ENCODE measurements at places on chromosomes 11 and 22.

GRCh38 chr11:103486604-103487003 lies 377.4 kb downstream of the DYNC2H1 start:
- no peak for DNase-seq

DNA sequence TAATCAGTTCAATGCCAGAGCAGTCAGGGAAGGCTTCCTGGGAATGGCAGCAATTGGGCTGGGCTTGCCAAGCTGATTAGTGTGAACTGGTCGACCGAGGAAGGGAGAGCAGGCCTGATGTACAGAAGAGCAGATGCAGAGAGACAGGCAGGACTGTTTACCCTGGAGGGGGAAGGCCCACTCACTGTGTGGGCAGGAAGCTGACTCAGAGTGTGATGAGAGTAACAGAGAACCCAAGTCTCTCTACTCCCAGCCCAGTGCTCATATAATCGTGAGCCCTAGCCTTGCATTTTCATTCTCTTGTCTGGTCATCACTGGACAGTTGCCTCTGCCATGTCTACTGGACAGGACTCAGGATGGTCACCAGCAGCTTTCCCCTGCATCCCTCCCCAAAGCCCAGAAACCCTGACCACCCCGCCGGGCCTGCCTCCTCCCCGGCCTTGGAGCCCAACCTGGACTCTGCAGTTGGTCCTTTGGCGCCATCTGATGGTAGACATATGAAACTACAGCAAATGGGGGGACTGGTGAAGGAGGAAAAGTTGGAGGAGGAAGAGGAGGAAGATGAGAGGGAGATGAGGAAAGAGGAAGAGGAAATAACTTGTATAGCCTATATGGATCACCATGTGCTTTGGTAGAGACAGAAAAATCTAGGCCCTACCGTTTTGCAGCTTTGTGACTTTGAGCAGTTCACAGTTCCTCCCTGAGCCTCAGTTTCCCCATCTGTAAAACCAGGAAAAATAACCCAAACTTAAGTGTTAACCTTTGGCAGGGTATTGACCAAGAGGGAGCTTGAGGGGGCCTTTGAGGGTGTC lies 43.4 kb upstream of the PRDM11 start:
- peak; percentile 65 for DNase-seq

DNA sequence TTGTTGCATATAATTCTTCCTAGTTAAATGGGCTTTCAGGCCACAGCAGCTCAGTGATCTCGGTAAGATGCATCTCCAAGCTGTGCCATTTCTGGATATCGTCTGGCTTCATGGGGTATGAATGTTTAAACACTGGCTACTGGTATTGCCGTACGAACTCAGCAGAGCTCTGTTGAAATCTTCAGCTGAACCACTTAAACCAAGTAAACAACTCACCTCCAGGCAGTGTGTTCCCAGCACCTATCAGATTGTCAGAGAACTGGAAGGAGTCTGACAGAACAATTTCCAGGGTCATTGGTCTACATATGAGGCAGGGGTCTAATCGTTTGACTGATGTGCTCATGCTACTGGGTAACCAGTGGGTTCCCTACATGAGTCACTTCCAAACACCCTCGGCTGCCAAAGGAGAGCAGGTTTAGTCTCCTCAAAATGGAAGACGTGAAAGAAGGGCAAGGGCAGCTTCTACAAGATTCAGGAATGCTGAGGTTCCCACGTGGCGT lies 93.2 kb upstream of the BMAL1 start:
- DNase-seq = no peak

DNA sequence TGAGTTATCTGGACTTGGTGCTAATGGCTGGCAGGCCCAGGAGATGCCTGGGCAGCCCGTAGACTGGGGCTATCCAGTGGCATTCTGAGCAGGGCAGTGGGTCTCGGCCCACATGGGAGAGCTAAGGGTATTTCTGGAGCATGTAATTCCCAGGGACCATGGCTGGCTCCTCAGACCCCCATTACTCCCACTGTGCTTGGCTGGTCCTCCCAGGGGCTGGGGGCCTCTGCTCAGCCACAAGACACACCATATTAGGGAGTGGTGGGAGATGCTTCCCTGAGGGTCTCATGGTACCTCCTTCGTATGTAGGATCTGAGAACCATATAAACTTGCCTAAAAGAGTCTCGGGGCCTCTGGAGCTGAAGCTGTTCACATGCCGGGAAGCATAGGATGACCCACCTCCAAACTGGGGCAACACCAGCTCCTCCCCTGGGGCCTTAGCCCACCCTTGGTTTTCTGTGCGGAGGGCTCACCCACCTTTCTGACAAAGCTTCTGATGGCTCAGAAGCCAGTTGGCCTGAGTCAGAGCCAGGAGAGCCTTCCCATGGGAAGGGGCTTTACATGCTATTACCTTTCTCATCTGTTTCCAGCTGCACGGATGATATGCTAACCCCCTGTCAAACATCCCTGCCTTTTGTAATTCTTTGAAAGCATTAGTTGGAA lies 9.5 kb upstream of the FTH1 start:
- no peak for DNase-seq
